ENCODE measurements at places on chromosomes 5 and 9. TPM values are rescaled to one million over a fixed set of nuclear protein-coding genes. Genes with fewer than 3 reads are reported as not detected.

Gene FGF1
- total RNA-seq = 1.8 TPM

Gene CDH9
- total RNA-seq = not detected

Gene DRD1
- total RNA-seq = 0.58 TPM

Gene SPATA6L
- 12.6 TPM for total RNA-seq

Gene C1QTNF2
- 2.2 TPM for total RNA-seq

Gene ANKRD18A
- total RNA-seq = 1.0 TPM

Gene ORM2
- 3.9 TPM for total RNA-seq

Gene ANXA2R
- 4.8 TPM for total RNA-seq

Gene HMMR
- 1.6 TPM for total RNA-seq

Gene RASEF
- 10.9 TPM for total RNA-seq

Gene FAM200C
- 2.8 TPM for total RNA-seq

Gene WNK2
- 0.35 TPM for total RNA-seq

Gene MCTP1
- total RNA-seq = 40.7 TPM

Data from upper lobe of right lung (tissue), 1 donor.